Stimulated activated CD4-positive, alpha-beta T cell treated with anti-CD3 and anti-CD28 coated beads, TNF-alpha, amount 100 ng/mL, for 24 hours (primary cell): ENCODE measurements at places on chromosomes 5 and 9.

GRCh38 chr5:151751091-151751490 lies 7.3 kb downstream of the ATOX1 start:
- DNase-seq: no peak

DNA sequence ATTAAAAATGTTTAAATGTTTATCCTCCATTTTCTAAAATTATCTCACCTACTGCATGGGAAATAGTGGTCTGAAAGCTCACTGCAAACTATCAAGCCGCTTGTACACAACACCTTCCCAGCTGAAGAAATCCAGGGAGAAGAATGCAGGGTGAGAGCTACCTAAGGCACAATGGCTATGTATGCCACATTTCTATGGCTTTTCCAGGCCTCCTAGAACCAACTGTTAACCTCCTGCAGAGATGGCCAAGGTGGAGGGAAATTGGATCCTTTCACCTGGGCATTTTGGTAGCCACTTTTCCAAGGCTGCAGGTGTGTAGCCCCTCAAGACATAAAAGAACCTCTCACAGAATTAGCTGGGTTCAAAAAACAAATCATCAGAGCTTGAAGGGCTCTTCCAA lies 286.4 kb downstream of the EBF1 start:
- no peak for DNase-seq

GRCh38 chr9:109437286-109437685 lies 60.8 kb downstream of the PTPN3 start:
- no peak for DNase-seq

DNA sequence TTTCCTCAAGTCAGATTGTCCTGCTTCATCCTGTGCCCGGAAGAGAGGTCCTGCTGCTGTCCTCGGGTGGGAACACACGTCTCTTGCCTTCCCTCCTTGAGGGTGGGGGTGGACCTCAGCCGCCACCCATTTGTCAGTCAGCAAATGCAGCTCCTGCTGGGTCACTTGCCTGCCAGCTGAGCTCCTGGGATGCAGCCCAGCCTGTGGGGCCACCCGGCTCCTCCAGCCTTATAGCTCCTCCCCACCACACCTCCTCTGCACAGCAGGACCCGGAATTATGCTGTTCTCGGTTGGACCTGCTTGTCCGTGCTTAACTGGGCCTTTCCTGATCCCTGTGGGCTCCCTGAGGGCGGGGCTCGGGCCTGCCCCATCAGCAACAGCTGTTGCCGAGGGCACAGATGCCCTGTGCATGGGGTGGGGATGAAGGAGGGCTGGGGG lies 52.7 kb downstream of the RXRA start:
- DNase-seq: no peak

- no peak for DNase-seq
Measured at GRCh38 chr5:137206030-137206715, 293.0 kb downstream of the SPOCK1 start.

GRCh38 chr5:80697100-80697499 lies 42.3 kb upstream of the DHFR start:
- no peak for DNase-seq

- DNase-seq: no peak
Measured at GRCh38 chr9:87250205-87250604, 247.5 kb upstream of the DAPK1 start.
